Effector memory CD4-positive, alpha-beta T cell (primary cell): ENCODE measurements at places on chromosomes 2 and 18.
A peak's percentile ranks its signal among the peaks of the same experiment; 100 is the strongest.

DNA sequence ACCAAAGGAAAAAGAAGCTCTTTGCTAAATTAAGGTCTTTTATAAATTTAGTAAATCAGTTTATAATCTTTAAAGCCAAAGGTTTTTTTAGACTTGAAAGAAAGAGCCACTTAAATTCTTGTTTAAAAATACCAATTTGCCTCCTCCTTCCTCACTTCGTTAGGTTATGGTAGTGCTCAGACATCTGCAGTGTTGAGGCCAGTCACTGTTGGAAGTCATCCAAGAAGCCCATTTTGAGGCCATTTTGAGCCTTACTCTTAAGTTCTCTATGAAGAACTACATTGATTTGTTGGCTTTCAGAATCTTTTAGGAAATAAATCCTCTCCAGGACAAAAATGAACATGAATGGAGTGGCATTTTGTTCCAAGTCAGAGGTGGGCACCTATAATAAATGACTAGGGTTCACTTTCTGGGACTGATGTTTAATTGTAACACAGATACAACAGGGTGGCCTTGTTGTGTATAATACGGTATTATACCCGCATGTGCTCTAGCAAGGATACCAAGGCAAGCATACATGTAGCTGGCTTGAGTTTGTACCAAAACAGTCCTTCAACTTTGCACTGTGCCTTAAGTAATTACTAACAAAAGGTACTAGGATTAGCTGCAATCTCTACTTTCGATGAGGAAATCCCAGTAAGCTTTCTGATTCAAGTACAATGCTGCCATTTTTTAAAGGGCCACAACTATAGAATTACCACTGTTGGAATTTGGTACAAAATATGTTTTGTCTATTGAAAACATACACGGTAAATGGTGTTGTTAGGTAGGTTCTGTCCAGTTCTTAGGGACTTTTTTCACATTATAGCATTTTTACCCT is 22.8 kb downstream of the SLC66A3 start:
- no peak overlapping the region for H3K27ac ChIP-seq
- H3K4me3 ChIP-seq = no peak overlapping the region
- H3K27me3 ChIP-seq = no peaks in the 10 kb centered on the region
- H3K4me1 ChIP-seq = peaks cover 9% of the 10 kb centered on the region

DNA sequence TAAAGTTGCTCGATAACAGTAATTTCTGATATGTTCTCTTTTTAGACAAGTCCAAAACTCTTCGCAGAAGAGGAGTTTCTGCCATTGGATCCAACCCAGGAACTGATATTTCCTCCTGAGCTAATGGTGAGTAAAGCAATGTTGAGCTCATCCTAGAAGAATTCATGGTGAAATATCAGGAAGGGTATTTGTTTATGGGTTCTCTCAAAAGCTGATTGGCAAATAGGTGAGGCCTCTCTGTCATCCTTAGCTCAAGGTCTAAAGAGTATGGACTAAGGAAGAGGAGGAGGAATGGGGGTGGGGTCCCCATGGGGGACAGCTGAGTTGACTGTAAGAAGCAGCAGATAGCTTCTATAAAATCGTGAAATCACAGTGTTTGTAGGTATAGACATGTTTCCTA is 18.2 kb downstream of the AOX1 start:
- no peaks in the 10 kb centered on the region for H3K27me3 ChIP-seq
- H3K4me3 ChIP-seq = no peak overlapping the region
- H3K27ac ChIP-seq = no peak overlapping the region
- no peaks in the 10 kb centered on the region for H3K36me3 ChIP-seq
- no peaks in the 10 kb centered on the region for H3K4me1 ChIP-seq

DNA sequence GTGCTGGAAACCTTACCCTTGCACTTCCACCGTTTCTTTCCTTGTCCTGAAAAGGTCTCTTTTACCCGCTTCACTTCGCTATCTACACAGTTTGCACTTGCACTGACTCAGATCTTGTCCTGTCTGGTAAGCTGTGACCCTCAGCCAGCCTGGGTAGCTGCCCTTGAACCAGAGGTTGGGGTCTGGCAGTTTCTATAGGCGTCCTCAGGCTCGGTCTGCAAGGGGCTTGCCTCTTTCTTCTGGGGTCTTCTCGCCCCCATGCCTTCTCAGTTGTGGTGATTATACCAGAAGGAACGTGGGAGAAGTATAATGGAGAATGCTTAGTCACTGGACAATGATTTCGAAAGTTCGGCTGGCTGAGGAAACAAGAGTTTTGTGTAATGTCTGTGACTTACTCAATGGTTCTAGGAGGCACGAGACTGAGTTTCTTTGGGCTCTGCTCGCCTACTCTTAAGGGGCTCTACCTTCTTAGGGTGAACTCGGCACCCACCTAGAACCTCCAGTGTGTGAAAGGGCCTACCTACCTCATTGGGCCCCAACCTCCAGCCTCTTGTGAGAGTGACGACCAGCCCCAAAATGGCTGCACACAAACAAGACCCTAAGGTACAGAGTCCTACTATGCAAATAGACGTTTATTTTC is 6.9 kb upstream of the STAT1 start:
- peak overlapping the region; percentile 77 for H3K27ac ChIP-seq
- no peaks in the 10 kb centered on the region for H3K36me3 ChIP-seq
- no peak for DNase-seq
- no peaks in the 10 kb centered on the region for H3K27me3 ChIP-seq
- H3K4me3 ChIP-seq = peak overlapping the region; percentile 67

- H3K36me3 ChIP-seq = no peaks in the 10 kb centered on the region
- H3K27me3 ChIP-seq = no peaks in the 10 kb centered on the region
- no peak for DNase-seq
- H3K27ac ChIP-seq = no peak overlapping the region
- H3K4me3 ChIP-seq = no peak overlapping the region
Measured at GRCh38 chr18:27301615-27302378, 116.7 kb upstream of the CHST9 start.

GRCh38 chr2:195666113-195666712 is 9.2 kb downstream of the SLC39A10 start:
- peaks cover 5% of the 10 kb centered on the region for H3K4me1 ChIP-seq
- H3K4me3 ChIP-seq = no peak overlapping the region
- H3K27ac ChIP-seq = no peak overlapping the region

- no peak overlapping the region for H3K4me3 ChIP-seq
- no peaks in the 10 kb centered on the region for H3K27me3 ChIP-seq
- no peak for DNase-seq
- no peaks in the 10 kb centered on the region for H3K36me3 ChIP-seq
- H3K27ac ChIP-seq = no peak overlapping the region
- peaks cover 3% of the 10 kb centered on the region for H3K4me1 ChIP-seq
Measured at GRCh38 chr2:10344105-10345066, 41.7 kb downstream of the HPCAL1 start.

DNA sequence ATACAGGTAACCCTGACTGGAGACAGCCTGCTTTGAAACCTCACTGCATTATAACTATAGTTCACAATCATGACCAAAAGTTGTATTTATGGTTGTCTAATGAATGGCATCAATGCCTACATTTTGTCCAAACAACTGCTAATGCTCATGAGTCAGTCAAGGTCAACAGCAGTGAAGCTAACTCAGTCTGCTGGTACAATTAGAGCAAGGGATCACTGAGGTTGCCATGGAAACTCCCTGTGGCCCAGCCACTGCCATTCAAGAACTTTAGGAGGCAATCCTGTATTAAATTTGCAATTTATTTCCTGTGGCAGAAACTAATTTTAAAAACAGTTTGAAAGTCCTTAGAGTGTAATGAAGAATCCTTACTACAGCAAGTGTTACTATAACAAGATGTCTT is 185.1 kb upstream of the SMAD7 start:
- no peaks in the 10 kb centered on the region for H3K36me3 ChIP-seq
- no peak overlapping the region for H3K4me3 ChIP-seq
- no peak overlapping the region for H3K27ac ChIP-seq

GRCh38 chr2:37098416-37099118 is 14.2 kb downstream of the GPATCH11 start:
- H3K4me1 ChIP-seq = no peaks in the 10 kb centered on the region
- H3K27ac ChIP-seq = no peak overlapping the region
- H3K27me3 ChIP-seq = no peaks in the 10 kb centered on the region
- DNase-seq = no peak
- H3K36me3 ChIP-seq = peaks cover 55% of the 10 kb centered on the region

GRCh38 chr2:190603374-190603773 is 45.5 kb upstream of the NAB1 start:
- no peaks in the 10 kb centered on the region for H3K36me3 ChIP-seq
- no peaks in the 10 kb centered on the region for H3K27me3 ChIP-seq
- DNase-seq = no peak
- H3K4me1 ChIP-seq = no peaks in the 10 kb centered on the region
- H3K27ac ChIP-seq = no peak overlapping the region

- H3K4me1 ChIP-seq = no peaks in the 10 kb centered on the region
- no peak for DNase-seq
- no peaks in the 10 kb centered on the region for H3K27me3 ChIP-seq
- no peak overlapping the region for H3K27ac ChIP-seq
Measured at GRCh38 chr2:64168756-64169155, 24.5 kb upstream of the PELI1 start.

DNA sequence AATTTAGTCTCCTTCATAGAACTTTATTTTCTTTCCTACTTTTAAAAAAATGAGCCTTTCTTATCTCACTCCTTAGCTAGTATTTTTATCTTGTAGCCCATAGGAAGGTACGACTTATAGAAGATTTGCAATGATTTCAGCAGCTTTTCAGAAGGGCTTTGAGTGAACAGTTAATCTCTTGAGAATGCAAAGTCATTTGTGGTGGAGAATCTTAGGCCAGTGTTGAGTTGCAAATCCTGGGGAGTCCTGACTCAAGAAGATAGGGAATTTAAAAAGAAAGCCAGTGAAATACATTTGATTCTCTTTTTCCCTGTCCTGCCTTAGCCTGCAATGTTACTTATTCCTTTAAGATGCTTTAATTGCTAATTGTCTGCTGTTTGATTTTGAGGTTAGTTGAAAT is 33.6 kb downstream of the LYPD6 start:
- H3K4me3 ChIP-seq = no peak overlapping the region
- DNase-seq = no peak
- no peaks in the 10 kb centered on the region for H3K36me3 ChIP-seq
- no peak overlapping the region for H3K27ac ChIP-seq

- H3K27ac ChIP-seq = no peak overlapping the region
- no peaks in the 10 kb centered on the region for H3K4me1 ChIP-seq
- DNase-seq = no peak
- H3K36me3 ChIP-seq = no peaks in the 10 kb centered on the region
- H3K4me3 ChIP-seq = no peak overlapping the region
Measured at GRCh38 chr2:225766431-225766830, 366.9 kb downstream of the NYAP2 start.

GRCh38 chr18:9604348-9604747 is 10.0 kb downstream of the PPP4R1 start:
- no peaks in the 10 kb centered on the region for H3K27me3 ChIP-seq
- no peaks in the 10 kb centered on the region for H3K36me3 ChIP-seq
- no peak overlapping the region for H3K4me3 ChIP-seq

DNA sequence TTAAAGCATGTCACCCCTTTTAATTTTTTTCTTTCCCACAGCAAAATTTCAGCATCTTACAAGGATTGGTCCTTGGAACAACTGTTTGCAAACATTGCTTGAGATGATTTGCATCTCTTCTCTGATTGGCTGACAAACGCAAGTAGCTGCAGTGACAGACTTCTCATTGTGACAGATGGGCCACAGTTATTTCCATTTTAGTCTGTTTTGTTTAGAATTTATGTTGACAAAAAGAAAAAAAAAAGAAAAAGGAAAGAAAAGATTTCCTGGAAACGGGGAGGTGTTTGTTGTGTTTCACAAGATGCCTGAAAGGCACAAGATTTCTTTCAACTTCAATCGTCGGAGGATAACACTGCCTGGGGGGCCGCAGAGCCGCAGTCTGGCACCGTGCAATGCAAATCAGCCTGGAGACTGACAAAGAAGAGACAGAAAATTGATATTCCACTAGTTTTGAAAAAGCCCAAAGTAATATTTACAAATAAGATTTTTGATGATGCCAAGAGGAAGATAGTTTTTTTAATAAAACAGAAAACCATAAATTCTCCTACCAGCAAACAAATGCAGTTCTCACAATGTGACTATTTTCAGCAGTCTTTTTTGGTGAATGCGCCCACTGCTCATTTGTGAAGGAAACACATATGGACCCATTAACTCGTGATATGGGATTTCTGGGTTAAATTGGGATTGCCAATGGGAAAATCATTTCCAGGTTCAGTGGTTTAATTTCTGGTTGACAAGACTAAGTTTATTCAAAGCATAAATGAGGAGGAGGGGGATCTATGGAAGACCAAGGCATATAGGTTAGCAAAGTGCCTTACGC is 296.2 kb upstream of the SMIM21 start:
- H3K4me3 ChIP-seq = no peak overlapping the region
- H3K27me3 ChIP-seq = no peaks in the 10 kb centered on the region
- no peaks in the 10 kb centered on the region for H3K36me3 ChIP-seq
- no peak for DNase-seq
- no peak overlapping the region for H3K27ac ChIP-seq

GRCh38 chr2:177021706-177022343 is 190.8 kb upstream of the HNRNPA3 start:
- H3K4me3 ChIP-seq = no peak overlapping the region
- no peaks in the 10 kb centered on the region for H3K36me3 ChIP-seq
- no peak for DNase-seq
- no peak overlapping the region for H3K27ac ChIP-seq

DNA sequence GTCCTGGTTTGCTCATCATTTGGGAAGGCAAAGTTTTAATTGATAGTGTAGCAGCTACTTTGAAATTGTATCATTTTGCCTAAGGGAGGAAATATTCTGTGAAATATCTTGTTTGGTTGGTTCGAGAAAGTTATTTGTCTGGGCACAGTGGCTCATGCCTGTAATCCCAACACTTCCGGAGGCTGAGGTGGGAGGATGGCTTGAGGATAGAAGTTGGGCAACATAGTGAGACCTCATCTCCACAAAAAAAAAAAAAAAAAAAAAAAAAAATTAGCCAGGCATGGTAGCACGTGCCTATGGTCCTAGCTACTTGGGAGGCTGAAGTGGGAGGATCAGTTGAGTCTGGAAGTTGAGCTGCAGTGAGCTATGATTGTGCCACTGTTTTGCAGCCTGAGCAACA is 3.1 kb upstream of the ADGRF3 start:
- no peak overlapping the region for H3K27ac ChIP-seq
- H3K4me1 ChIP-seq = peaks cover 8% of the 10 kb centered on the region
- no peaks in the 10 kb centered on the region for H3K36me3 ChIP-seq
- H3K27me3 ChIP-seq = no peaks in the 10 kb centered on the region
- DNase-seq = no peak

DNA sequence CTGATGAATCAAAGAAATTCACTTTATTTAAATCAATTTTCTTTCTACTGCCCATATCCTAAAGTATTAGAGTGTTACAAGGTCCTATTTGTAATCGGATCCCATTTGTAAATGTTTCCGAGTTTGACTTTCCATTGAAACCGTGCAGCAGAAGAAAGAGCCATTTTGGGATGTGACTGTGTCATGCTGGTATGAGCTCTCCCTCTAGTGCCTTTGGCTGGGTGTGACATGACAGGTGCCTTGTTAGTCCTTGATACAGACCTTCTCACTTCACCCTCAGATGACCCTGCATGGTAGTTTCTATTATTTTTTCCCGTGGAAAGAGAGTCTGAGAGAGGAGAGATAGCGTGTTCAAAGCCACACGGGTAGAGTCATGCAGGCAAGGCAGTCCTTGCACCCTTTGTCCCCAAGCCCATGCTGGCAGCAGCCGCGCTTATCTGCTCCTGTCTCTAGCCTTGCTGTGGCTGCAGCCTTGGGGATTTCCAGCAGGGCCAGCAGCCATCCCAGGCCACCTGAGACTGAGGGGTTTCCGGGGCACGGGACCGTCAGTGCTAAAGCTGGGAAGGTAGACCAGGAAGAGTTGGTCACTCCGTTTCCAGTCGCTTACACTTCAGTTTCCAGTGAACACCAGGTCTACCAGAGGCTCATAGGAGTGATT is 21.4 kb downstream of the CHMP1B start:
- no peak overlapping the region for H3K4me3 ChIP-seq
- no peak overlapping the region for H3K27ac ChIP-seq
- H3K36me3 ChIP-seq = no peaks in the 10 kb centered on the region
- H3K27me3 ChIP-seq = no peaks in the 10 kb centered on the region

- no peaks in the 10 kb centered on the region for H3K36me3 ChIP-seq
- DNase-seq = no peak
- no peak overlapping the region for H3K27ac ChIP-seq
- H3K27me3 ChIP-seq = peaks cover 6% of the 10 kb centered on the region
Measured at GRCh38 chr2:106882673-106883072, 3.3 kb downstream of the ST6GAL2 start.
